SK-N-DZ (cell line): ENCODE measurements at places on chromosomes 13 and 19.

GRCh38 chr13:65855242-65855805 lies 1374.8 kb downstream of the PCDH9 start:
- DNase-seq: no peak

DNA sequence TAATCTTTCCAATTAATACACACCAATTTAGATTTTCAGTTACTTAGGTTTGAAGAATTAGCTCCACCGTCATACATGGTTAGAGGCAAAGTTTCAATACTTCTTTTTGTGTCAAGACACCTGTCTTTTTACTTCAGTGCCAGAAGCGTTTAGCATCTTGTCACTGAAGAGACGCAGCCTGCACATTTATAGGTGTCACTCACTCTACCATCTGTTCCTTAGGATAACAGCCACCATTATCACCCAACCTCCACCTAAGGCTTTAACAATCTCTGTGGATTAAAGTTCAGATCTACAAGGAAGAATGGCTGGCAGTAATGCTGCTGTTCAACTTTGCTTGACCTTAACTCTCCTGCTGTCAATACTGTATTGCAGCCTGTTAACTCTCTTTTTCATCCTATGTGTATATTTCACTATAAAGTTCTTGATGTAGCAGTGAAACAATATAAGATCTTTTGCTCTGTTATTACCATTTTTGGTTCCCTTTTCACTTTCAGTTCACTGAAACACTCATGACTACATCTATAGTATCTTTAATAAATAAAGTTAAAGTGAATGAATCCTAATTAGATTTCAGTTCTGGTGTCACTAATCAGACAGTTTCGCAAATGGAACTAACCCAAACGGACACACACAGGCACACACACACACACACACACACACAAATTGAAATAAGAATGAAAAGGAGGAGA lies 435.6 kb downstream of the PCDH9 start:
- peak; percentile 35 for DNase-seq

- no peak for DNase-seq
Observed at GRCh38 chr19:55208880-55209692, at the start of gene PTPRH. Gene PTPRH, minus strand, starts transcription at chr19:55209501. Its CDS starts 68 bp downstream, at chr19:55209433.

GRCh38 chr13:47896546-47896945 lies 104.5 kb downstream of the SUCLA2 start:
- DNase-seq: no peak

DNA sequence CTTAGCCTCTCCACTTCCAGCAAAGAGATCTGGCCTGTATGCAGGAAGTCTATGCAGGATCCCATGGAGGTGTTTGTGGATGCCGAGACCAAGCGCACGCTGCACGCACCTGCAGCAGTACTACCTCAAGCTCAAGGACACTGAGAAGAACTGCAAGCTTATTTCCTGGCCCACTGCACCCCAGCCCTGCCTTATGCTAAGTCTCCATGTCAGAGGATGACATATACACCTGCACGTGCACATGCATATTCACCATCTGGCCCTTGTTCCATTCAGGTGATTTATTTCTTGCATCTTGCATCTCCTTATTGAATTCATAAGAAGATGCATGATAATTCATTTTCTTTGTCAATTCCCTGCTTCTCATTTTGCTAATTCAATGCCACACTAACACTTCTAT lies 472.8 kb upstream of the SGCG start:
- DNase-seq: no peak

DNA sequence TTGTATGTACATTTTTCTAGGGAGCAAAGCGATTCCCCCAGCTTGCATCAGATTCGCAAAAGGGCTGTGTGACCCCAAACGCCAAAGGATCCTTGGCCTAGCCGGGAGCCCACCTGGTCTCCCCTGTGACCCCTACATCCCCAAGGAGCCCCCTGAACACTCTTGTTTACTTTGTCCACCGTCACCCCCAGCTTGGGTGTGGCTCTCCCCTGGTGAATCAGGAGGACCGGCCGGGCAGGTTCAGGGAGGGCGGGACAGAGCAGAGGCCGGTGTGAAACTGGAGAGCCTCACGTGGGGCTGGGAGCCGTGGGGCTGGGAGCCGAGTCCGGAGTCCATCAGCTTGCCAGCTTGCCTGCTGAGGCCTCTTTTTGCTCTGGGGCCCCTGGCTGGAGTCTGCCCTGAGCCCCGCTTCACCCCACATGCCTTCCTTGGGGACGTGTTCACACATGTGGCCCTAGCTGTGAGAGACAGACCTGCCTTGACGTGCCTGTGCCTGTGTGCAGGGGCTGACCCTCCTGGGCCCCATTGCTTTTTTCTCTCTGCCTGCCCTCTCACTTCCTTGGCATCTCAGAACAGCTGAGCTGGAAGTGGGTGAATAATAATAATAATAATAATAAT lies 2.0 kb downstream of the ITPKC start:
- no peak for DNase-seq

DNA sequence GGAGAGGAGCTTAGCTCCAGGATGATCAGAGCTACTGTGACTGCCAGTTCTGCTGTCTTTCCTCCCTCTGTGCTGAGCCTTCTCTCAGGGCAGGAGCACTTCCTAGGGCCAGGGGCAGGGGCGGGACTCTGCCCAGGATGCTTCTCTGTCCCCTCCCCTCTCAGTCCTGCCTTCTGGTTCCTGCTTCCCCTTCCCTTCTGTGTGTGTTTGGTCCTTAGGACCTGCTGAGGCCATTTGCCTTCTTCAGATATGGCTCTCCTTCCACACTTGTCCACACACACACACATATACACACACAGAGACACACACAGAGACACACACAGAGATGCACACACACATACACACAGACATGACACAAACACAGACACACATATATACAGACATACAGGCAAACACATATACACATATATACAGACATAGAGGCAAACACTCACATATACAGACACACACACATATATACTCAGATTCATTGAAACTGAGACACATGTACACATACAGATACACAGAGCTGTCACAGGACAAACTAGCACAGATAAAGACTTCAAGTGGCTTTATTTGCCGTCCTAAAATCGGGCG lies 22.0 kb upstream of the CD177 start:
- no peak for DNase-seq

DNA sequence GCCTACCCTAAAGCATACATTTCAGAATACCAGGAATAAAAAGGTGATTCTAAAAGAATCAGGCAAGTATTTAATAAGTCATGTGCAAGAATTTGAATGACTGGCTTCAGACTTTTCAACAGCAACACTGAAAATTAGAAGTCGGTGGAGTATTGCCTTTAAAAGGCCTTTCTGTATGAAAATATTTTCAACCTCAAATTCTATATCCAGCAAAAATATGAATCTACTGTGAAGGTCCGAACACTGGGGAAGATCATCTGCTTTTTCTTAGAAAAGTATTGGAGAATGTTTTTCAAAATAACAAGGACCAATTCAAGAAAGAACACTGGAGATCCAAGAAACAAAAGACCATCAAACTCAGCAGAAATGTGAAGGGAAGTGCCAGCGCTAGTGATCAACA lies 459.5 kb upstream of the KLF12 start:
- no peak for DNase-seq

DNA sequence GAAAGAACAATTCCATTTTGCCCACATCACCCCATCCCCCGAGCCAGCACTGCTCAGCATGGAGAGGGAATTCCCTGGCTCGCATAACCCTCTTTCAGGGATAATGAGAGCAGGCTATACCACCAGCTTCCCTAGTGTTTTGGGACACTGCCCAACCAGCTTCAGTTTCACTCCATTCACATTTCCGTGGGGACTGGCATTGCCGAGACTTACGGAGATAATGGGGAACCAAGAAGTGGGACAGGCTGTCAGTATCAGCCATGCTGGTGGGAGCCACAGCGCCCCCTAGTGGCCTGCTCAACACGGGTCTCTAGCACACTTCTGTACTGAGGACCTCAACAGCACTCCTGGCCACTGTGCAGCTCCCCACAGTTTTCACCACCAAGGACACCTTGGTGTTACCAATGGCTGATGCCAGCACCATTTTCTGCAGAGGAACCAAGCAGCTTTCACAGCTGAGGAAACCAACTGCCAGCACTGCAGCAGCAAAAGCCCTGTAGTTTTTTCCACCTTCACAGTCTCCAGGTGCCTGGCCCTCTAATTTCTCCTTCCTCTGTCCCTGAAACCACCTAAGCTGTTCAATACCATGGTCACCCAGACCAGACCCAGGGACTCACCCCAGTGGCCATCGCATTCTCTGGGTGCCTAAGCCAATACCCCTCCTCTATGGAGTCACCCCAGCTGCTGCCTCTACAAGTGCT lies 23.7 kb downstream of the SLC6A16 start:
- DNase-seq: peak; percentile 3

GRCh38 chr13:62687732-62688131 lies 1272.1 kb upstream of the PCDH20 start:
- peak; percentile 13 for DNase-seq

DNA sequence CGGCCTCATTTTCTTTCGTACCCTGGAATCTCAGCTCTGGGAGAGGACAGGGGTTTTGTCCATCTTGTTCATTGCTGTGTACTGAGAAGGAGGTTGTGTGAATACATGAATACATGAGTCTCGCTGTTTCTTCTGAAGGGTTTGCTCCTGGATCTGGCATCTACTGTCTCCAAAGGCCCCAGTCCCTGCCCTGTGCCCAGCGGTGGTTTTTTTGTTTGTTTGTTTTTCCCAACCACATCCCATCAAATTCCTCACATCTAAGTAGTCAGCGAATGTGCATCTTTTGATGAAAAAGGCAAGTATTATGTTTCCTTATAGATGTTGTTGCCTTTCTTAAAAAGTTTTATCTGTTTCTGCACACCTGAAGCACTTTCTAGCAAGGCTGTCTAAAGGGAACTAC lies 12.5 kb downstream of the DCAF15 start:
- DNase-seq: no peak

DNA sequence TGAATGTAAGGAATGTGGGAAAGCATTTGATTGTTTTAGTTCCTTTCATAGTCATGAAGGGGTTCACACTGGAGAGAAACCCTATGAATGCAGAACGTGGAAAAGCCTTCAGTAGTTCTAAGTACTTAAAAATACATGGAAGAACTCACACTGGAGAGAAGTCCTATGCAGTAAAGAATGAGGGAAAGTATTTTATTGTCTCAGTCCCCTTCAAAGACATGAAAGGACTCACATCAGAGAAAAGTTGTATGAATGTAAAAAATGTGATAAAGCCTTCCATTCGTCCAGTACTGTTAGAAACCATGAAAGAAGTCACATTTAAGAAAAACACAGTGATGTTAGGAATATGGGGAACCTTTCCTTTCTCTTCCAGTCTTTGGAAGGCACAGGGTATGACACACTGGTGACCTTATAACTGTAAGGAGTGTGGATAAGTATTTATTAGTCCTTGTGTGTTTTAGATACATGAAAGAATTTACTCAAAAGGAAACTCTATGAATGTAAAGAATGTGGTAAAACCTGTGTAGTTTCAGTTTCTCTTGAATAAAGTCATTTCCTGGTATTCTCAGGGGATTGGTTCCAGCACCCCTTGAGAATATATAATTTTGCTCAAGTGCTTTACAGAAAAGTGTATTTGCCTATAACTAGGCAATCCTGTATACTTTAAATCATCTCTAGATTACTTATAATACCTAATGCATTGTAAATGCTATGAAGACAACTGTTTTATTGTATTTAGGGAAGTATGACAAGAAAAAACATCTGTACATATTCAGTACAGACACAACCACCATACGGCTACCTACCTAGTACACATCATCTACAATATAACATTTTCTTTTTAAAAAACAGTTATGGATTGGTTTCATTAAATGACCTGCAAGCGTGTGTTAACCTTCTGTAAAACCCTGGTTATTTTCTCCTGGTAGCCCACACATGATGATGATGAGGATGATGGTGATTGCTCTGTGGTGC lies 52.8 kb downstream of the ZNF823 start:
- DNase-seq: no peak

DNA sequence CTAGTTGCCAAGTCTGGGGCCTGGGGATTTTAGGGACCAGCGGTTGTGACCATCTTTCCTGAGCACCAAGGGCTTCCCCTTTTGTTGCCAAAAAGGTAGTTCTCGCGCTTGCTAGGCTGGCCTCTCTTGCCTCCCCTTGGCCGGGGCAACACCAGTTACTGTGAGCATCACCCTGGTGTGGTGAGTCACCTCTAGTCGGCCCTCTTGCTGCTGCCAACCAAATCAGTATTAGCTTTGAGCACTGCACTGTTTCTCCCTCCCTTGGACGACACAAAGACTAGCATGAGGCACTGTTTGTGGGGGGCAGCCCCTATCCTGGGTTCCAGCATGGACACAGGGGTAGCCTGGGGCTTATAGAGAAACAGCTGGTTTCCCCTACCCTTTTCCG lies 6.9 kb downstream of the SYDE1 start:
- DNase-seq: no peak

GRCh38 chr19:58513213-58513693 lies 1.5 kb upstream of the SLC27A5 start:
- no peak for DNase-seq

GRCh38 chr13:113026391-113026910 lies 57.4 kb downstream of the MCF2L start:
- DNase-seq: no peak

DNA sequence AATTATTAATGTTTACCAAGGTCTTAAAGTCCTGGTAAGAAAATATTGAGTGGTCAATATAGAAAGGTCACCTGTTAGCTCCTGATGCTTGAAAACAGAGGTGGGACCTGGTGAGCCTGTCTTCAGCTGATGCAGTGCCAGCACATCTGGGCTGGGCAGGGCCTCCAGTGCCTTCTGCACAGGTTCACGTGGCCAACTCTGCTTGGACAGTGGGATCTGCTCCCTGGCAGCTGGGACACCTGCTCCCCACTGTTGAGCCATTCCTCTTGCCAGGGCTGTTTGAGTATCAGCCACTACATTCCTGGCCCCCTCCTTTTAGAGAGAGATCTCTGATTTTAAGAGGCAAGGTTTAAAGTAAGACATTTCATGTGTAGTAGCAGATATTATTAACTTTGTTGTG lies 135.0 kb downstream of the TM9SF2 start:
- no peak for DNase-seq
